ENCODE measurements at places on chromosomes 4 and X.

DNA sequence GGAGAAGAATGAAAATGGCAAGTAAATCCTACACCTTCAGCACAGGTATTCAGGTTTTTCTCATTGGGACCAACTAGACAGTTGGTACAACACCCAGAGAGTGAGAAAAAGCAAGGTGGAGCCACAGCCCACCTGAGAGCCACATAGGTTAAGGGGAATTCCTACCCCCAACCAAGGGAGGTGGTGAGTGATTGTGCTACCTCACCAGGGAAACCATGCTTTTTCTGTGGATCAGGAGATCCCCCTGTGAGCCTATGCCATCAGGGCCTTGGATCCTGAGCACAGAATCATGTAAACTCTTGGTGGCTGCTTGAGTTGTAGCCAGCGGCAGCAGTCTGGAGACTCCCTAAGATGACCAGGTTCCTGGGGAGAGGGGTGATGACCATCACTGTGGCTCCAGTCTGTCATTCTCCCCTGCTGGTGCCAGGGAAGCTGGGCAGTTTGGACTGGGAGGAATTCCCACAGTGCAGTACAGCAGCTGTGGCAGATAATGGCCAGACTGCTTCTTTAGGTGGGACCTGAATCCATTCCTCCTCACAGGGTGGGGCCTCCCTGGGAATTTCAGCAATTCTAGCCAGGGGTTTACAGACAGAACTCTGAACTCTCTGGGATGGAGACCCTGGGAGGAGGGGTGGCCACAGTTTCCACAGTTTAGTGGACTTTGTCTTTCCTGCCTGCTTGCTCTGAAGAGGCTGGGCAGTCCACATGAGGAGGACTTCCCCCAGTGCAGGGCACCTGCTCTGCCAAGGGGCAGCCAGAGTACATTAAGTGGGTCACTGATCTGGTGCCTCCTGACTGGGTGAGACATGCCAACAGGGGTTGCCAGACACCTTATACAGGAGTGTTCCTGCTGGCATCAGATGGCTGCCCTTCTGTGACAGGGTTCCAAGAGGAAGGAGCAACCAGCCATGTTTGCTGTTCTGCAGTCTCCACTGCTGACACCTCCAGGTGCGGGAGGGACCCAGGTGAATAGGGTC, 43.2 kb downstream of the PARM1 start:
- no peak for DNase-seq

DNA sequence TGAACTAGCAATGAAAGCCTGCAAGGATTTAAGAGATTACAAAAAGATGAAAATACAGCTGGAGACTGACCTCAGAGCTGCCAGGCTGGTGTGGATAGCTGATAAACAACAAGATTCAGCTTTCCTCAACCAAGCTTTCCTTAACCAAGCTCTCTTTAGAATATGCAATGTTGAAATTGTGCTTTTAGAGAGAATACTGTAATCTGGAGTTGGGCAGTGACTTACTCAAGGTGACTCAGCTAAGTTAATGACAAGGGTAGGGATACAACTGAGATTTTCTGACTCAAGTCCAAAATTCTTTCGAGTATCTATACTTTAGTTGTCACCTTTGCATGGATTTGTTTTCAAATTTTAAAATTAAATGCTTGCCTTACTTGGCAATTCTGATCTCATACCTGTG, 98.0 kb downstream of the AMMECR1 start:
- peak; percentile 73 for DNase-seq

DNA sequence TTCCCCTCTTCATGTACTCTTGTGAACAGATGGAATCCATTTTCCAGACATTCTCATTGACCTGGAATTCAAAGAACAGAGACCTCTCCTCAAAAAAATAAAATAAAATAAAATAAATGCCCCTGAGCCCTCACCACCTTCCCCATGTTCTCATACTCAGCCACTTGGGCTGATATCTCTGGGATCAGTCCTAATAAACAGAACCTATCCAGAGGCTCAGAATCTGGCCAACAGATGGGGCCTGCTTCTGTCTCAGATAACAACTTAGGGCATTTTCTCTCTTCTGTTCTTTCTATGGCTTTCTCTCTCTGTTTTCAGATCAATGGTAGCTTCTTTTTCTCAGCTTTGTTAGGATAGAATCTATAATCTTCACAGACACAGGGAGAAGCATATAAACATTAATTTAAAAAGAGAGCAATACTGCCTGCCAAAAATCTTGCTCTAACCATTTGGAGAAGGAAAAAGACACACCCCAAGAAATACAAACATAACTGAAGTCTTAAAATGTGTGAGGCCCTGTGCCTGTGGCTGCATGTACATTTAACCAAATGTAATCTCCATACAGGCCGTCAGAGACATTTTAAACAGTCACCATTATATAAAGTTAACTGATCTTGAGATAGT, 907.1 kb downstream of the FAT4 start:
- no peak for DNase-seq

DNA sequence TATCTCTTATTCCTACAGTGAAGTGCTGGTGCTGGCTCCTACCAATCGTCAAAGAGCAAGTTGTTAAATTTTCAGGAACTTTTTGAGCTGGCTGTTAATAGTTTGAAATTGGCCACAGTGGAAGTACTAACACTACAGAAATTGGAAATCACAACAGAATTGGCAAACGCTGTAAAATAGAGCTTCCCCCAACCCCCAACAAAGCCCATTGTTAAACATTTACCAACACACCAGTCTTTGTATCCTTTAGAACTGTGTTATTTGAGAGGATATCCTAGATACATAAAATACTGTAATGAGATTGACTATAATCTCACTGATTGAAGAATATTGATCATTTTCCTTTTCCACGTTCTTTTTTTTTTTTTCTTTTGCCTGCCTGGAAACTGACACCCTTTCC, 37.4 kb downstream of the FAM241A start:
- DNase-seq: no peak

GRCh38 chr4:124947622-124948265, 235.2 kb upstream of the ANKRD50 start:
- DNase-seq: no peak

DNA sequence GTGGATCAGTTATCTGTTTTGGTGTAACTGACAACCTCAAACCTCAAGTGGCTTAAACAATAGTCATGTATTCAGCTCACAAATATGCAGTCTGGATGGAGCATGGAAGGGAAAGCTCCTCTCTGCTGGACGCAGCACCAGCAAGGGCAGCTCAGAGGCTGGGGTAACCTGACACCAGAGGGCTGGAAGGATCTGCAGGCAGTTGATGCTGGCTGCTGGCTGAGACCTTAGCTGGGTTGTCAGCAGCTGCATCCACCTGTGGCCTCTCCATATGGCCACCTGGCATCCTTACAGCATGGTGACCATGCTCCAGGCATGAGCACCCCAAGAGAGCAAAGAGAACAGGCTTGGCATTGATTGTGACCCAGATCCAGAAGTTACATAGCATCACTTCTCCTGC, 46.7 kb downstream of the ENPP6 start:
- peak; percentile 55 for DNase-seq

DNA sequence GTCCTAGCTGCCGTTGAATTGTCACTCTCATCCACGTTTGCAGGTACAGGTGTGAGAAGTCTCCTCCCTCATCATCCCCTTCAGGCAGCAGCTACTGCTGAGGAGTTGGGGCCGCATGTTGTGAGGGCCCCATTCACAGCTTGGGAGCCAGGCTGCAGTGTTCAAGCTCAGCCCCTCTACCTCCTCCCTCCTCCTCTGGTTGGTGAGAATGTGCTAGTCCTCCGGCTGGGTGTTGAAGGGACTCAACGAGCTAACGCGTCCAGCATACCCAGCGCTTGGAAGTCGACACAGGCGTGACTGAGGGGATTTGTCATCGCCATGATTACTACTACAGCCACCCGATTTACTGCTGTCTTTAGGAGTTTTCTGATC, 82.0 kb upstream of the PSAPL1 start:
- DNase-seq: no peak

GRCh38 chrX:50200907-50201306, at the start of gene AKAP4:
Gene AKAP4 (minus strand): TSS chrX:50201007. CDS start chrX:50200889, 118 bp downstream.
- no peak for DNase-seq

DNA sequence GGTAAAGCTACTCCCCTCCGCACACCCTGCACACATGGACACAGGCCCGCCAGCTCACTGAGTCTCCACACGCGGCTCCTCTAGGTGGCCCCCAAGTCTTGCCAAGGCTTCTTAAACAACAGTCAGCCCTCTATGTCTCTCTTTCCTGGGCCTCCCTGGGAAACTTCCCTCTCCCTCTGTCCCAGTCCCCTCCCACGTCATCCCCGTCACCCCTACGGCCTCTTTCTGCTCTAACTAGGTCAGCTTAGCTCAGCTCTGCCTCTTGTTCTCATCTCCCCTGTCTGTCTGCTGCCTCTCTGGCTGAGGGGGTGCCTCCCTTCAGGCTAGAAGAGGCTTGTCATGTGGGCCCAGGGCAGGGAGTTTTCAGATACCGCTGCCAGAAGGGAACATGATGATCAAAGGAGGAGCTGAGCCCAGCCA, 38.8 kb downstream of the SEPTIN6 start:
- DNase-seq: no peak

DNA sequence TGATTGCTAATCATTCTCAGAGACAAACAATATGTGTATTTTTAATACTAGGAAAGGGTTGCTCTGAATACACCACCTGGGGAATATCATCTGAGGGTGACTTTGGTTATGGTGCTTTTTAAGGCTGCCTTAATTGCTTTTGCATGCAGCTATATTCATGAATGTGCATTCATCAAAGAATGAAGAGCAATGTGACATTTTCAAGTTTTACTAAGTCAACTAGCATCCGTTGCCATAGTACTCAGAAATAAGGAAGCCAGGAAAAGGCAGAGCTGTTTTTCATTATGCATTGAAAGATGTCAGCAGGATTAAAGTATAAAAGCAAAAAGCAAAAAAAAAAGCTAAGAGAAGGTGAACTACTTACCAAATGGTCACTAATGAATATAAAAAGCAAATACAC, 67.4 kb upstream of the PCDH18 start:
- DNase-seq: no peak

DNA sequence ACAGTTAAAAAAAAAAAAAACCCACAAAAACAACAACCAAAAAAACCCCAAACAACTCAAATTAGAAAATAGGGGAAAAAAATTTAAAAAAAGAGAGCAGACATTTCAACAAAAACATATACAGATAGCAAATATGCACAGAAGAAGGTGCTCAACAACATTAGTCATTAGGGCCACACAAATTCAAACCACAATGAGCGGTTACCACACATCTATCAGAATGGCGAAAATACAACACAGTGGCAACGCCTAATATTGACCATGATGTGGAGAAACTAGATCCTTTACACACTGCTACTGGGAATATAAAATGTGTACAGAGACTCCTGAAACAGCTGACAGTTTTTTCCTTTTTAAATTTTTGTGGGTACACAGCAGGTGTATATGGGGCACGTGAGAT, 19.4 kb downstream of the LYAR start:
- DNase-seq: peak; percentile 26

- no peak for DNase-seq
Measured at GRCh38 chr4:33518856-33519255, 2725.5 kb downstream of the ARAP2 start.

DNA sequence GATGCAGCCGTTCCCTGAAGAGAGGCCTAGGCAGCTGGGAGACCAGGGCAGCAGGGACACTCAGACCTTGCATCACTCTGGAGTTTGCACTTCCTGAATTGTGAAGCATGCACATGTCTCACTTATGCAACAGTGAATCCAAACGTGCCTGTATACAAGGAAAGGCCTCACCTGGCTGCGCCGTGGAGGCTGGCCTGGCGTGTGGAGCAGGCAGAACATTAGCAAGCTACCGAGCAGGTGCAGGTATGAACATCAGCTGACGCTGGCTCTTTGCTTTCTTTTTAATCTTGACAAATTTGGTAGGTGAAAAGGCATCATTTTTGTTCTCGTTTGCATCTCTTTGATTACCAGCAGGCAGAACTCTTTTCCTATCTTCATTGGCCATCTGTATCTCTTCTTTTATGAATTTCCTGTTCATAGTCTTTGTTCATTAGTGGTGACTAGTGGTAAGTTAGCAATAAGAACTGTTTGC, 37.1 kb upstream of the IRAK1 start:
- no peak for DNase-seq

DNA sequence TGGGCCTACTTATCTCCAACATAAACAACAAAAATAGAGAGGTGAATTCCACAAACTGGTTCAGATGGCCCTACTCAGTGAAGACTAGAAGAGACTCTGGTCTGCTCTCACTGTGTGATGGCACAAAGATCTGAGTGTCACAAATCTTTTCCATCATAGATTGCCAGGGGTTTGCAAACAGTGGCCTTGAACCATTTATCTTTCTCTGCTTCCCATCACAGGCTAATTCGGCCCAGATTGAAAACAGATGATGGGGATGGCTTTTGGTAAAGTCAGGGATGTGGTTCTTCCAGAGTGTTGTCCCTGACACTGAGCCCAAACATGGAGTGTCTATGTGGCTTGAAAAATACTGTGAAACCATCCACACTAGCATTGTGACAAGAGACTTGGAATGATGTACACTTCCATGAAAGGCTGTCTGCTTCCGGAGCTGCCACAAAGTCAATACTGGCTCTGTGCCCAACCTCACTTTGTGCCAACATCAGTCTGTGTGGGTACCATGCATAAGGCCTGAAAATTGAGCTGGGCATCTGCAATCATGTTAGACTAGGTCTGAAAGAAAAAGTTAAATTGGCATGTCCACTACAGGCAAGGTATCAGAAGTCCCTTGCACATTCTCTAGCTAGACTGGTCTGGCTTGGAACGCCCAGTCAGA, 25.2 kb upstream of the PLAC1 start:
- peak; percentile 9 for DNase-seq

DNA sequence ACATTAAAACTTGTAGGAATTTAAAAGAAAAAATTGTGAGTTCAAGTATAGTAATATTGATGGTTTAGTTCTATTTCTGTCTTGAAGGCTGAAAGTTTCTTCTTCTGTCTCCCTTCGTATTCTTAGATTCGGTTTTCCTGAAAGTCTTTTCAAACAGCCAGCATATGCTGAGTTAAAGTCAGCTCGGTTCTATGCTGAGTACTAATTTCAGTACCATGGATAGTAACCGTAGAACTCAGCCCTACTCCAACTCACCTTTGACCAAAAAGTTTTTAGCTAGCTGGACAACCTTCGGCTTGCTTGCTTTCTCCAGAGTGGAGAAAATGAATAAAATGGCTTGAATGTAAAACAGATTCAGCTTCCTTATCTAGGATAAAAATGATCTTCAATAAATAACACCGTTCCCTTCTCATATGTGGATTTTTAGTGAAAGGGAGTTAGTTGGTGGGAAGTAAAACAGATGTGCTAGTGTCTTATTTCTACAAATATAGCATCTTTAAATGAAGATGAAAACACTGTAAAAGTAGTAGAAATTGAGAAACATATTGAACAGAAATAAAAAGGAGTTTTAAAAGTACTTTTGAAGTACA, 5.2 kb downstream of the POU4F2 start:
- peak; percentile 54 for DNase-seq

GRCh38 chr4:117968606-117969005, 65.7 kb upstream of the NDST3 start:
- no peak for DNase-seq

DNA sequence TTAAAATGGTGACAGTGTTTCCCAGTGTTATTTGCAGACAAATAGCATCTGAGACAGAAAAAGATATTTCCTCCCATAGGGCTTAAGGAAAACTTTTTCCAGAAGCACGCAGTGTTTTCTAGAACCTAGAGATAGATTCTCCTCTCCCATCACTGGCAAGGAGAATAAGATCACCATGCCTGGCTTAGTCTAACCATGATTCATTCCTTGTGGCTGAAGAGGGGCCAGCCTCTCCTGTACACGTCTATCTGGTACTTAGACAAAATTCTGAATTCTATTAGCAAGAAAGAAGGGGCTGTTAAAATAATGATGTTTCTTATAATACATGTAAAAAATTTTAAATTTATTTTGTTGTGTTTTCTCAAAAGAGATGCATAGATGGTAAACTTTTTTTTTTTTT, 296.1 kb upstream of the LDB2 start:
- DNase-seq: no peak
